NCI-H226 (cell line): ENCODE measurements at places on chromosomes 2 and 18.

DNA sequence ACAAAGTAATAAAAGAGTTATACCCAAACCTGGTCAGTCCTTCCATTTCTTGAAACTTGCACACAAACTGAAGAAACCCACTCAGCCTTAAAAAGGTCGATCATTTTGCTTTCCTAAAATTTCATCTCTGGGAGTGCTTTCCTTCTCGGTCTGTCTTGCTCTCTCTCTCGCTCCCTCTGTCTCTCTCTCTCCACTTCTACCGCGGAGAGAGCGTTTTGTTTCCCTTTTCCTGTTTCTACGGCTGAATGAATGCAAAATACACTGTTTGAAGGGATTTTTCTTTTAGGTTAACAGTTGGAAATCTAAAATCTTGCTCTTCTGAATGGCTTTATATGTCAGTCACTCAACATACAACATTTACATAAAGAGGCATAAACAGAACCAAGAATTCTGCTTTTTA is 424.2 kb downstream of the TGIF1 start:
- DNase-seq = no peak

DNA sequence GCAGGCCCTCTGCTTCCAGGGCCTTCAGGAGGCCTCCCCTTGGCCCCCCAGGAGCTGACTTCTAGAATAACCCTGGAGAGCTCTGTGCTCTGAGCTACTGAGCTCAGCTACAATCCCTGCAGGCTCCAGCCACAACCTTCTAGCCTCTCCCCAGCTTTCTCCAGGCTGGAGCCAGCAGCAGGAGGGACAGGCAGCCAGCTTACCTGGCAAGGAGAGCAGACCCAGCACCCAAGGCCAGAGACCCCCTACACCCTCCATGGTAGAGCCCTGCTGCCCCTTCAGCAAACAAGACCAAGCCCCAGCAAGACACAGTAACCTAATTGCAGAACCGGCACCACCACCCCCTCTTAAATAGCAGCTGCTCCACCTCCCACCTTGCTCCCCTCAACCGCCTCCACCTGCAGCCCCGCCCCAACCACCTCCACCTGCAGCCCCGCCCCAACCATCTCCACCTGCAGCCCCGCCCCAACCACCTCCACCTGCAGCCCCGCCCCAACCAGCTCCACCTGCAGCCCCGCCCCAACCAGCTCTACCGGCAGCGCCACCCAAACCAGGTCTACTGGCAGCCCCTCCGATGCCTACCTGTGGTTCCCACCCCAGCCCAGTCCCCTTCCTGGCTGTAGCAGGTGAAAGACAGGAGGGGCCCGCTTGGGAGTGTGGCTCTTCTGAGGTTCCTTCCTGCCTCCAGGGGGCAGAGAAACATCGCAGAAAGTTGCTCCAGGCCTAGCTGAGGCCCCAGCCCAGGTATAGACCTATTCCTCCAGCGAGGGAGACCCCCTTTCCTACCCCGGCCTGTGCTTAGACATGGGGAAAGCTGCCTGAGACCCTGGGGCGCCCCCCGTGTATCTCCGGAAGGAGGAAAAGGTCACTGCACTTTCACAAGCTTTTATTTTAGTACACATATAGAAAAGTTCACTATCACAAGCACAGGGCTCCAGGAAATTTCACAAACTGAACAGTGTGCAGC is at the start of gene ASTL:
ASTL (minus strand) TSS at position 324 of the 967 bp plus-strand sequence; CDS start at position 258, 66 bp downstream.
- no peak for DNase-seq

DNA sequence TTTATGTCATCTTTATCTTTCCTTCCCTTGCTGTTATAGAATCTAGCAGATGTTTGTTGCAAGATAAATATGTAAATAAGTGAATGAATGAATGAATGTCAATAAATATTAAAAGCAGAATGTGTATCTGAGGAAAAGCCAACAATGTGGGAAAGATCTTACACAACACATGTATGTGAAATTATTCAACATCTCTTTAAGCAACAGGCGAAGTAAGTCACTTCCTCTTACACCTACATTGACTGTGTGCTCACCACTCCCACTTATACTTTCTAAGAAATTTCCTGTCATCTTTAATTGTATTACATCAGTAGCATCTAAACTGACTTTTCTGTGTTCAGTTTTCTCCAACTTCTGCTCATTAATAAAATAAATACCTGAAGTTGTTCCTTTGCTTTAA is 43.0 kb downstream of the RAD51AP2 start:
- DNase-seq = peak; percentile 37

- DNase-seq = no peak
Observed at GRCh38 chr2:10947446-10948187, 35.9 kb downstream of the KCNF1 start.

- no peak for DNase-seq
Observed at GRCh38 chr2:113216891-113217454, 43.2 kb downstream of the PSD4 start.

DNA sequence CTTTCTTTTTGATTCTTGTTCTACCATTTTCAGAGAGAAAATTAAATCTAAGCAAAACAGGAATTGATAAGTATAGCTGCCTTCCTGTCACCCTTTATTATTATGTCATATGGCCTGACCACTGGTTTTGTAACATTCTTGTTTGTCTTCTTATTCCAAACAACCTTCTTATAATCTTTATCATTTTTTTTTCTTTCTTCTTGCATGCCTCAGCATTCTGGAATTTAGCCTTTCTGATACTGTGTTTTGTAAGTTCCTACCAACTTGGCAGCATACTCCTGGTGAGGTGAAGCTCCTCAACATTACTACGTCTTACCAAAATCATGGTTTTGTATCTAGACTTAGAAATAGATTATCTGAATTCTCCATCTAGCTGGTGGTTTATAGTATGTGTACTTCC is 199.2 kb downstream of the CAMKMT start:
- peak; percentile 83 for DNase-seq

- no peak for DNase-seq
Observed at GRCh38 chr18:23805898-23806297, 116.6 kb downstream of the LAMA3 start.

DNA sequence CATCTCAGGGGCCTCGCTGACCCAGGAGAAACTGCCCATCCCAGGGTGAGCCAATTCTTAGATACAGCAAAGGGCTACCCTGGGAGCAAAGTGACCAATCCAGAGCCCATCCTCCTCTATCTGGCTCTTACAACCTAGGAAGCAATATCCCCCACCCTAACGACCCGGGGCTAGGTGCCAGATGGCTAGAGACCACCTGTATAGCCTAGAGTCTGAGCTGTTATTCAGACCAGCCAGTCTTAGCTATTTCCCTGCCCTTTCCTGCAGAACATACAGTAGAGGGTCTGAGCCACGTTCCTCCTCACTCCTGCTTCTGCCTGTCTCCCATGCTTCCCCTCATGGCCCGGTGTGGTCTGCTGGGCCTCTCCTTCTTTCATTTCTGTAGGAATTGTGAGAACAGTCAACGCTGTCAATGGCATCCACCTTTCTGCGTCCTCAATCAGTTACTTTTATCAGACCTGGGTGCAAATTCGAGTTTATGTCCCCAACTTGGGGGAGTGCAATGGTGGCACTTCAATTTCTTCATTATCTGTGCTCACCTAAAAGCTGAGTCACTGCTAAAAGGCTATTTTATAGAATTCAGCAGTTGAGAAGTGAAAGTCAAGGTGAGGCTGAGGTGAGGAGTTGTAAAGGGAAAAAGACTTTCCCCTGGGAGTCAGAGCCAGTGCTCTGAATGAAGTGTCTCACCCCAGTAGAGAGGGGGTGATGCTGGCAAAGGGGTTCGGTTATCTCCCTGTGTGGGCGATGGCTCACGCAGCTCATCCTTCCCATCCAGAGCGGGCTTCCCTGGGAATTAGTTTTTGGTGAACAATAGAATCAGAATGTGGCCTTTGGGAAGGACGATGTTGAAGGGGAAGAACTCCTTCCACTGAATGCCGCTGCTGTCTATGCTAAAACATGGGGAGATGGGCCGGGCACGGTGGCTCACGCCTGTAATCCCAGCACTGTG is 42.4 kb downstream of the LONRF2 start:
- no peak for DNase-seq

- DNase-seq = no peak
Observed at GRCh38 chr2:31142110-31142509, 3.9 kb upstream of the GALNT14 start.

DNA sequence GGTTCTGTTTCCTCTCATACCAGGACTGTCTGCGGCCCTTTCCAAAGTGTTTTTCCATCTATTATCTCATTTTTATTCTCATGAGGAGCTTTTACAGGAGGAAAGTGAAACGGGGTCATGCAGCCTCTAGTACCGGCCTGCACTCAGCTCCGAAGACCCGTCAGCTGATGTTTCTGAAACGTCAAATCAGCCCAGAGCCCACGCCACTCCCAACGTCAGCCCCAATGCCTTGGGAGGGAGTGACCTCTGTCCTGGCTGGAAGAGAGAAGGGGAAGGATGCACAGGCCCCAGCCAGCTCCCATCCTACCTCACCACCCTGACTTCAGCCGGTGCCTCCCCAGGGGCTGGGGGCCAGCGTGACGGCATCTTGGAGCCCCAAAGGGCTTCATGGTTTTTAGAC is 58.5 kb downstream of the ADCY3 start:
- no peak for DNase-seq
